Fibroblast of villous mesenchyme (primary cell): ENCODE measurements at places on chromosomes 13 and 19.
A peak's percentile ranks its signal among the peaks of the same experiment; 100 is the strongest.

DNA sequence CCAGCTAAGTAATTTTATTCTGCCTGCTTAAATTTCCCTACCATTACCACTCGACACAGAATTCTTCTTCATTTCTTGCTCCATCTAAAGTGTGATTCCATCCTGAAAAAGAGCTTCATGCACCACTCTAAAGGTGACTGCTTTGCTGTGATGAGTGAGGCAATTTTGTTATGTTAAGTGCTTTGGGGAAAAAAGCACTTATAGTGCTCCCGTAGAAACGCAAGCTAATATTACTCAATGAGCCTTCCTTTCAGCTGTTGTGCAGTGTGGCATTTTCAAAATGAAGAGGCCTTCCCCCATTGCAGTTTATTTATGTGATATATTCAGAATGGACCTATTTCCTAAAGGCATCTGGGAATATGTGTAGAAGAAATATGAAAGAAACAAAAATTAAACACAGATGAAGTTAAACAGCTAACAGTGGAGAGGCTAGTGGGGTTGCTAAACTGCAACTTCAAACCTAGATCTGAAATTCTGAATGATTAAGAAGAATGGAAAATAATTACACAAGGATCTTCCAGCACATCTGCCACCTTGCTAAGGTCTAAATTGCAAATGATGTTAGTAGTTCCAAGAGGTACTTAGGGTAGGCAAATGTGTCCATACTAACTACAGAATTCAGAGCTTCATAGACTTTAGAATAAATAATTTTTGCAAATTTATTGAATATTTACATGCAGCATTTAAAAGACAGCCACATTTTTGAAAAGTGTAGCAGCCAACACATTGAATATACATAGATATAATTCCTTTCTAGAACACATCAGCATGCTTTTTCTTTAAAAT is 211.7 kb downstream of the DCT start:
- DNase-seq = no peak

DNA sequence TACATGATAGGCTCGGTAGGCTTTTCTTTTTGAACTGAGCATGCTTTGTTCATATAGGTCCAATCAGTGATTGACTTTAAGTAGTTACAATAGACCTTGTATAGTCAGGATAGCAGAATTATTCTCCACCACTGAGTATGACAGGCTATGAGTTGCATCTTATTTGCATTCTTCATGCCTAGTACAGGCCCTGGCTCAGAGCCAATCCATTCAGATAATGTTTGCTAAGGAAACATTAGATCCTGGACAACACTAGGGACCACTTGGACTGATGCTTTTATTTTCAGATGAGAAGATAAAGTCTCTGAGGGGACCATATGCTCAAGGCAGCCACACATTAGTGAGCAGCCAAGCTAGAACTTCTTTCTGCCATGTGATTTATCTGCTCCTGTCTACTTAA is 133.9 kb downstream of the KL start:
- DNase-seq = peak; percentile 71

- DNase-seq = no peak
Measured at GRCh38 chr13:23950736-23951510, 53.6 kb upstream of the C1QTNF9B start.

- no peak for DNase-seq
Measured at GRCh38 chr19:45601524-45602374, at the start of gene GPR4. Gene GPR4, minus strand, starts transcription at chr19:45602212. Its CDS starts 10,346 bp downstream, at chr19:45591866.

DNA sequence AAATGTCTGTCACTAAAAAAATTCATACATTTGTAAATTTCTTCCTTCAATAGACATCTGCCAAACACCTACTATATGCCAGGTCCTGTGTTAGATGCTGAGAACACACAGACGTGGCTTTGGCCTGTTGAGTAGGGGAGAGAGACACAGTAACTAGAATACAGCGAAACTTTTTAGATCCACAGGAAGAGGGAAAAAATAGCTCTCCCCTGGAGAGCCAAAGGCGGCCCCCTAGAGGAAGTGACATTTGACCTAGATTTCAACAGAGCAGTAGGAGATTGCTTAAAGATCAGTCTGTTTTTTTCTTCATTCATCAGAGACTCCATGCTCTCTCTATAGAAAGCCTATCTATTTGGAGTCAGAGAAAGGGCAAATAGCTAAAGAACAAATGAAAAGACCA is 11.3 kb downstream of the LCP1 start:
- DNase-seq = peak; percentile 24

DNA sequence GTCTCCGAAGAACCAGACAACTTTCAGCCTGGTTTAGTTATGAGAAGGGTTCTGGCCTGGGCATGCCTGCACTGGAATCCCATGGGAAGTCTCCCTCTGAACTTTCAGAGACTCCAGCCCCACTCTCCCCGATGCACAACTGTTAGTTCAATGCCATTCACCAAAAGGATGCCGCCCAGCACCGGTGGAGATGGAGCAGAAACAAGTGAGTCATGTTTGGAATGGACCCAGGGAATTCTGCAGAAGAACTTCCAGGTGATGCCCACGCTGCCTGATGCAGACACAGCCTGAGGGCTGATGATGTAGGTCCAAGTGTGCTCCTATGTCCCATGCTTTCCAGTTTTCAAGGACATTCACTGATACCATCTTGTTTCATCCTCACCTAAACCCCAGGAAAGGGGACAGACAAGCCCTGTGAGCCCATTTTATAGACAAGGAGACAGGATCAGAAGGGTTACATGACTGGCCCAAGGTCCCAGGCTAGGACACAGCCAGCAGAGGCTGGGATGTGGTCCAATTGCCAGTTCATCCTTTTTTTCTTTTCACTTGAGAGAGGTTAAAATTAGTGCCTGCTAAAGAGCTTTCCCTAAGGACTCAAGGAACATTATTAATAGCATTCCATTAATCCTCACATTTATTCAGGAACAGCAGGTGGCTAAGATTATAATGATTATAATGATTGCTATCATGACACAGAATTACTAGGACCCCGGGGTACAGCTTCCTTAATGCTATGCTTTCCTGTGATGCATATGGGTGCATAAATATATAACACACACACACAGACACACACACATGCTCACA is 39.5 kb downstream of the SIAH3 start:
- DNase-seq = no peak

- DNase-seq = no peak
Measured at GRCh38 chr19:10243606-10244005, 8.4 kb upstream of the MRPL4 start.

DNA sequence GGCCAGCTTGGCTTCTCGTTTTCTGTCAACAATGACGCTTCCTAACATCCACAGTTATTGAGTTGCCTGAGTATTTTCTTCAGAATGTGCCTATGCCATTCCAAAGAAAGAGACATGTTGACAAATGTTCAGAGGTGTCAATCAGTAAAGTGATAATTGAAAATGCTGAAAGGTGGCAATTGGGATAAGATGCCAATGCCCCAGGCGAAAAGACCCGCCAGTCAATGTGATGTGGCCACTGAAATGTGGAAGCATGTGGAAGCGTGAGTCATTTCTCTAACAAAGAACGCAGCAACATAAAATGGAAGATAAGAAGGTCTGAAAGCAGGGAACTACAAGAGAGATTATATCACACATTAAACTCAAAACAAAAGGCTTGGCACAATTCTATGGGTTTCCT is 882.2 kb upstream of the SLC10A2 start:
- DNase-seq = no peak

GRCh38 chr19:48915757-48916156 is 15.6 kb downstream of the NUCB1 start:
- no peak for DNase-seq

GRCh38 chr19:10505583-10506229 is 2.5 kb upstream of the KEAP1 start:
- peak; percentile 74 for DNase-seq

DNA sequence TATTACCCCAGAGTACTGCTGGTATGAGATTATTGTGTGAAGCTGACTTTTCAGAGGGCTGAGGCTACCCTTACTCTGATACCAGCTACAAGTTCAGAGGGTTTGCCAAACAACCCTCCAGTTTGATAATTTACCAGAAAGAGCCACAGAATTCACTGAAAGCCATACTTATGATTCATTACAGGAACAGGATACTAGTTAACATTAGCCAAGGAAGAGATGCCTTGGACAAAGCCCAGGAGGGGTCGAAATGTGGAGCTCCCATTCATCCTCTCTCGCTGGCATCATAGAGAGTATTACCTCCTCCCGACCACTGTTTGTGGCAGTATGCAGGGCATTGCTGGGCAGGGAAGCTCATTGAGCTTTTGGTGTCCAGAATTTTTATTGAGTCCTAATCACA is 364.3 kb downstream of the KCNRG start:
- DNase-seq = no peak

DNA sequence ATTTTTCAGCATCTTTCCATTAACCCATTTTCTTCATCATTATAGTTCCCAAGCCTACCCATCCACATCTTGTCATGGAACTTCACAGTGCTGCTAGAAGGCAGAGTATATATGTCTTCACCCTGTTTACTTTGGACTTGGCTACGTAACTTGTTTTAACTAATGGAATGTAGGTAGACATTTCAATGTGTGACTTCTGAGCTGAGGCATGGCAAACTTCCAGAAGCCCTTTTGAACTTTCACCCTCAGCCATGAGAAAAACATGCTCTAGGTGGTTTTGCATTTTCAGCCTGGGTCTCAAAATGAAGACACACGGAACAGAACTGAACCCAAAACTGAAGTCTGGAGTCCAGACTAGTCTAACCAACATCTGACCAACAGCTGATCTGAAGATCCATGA is 3.2 kb downstream of the TEX30 start:
- DNase-seq = no peak

DNA sequence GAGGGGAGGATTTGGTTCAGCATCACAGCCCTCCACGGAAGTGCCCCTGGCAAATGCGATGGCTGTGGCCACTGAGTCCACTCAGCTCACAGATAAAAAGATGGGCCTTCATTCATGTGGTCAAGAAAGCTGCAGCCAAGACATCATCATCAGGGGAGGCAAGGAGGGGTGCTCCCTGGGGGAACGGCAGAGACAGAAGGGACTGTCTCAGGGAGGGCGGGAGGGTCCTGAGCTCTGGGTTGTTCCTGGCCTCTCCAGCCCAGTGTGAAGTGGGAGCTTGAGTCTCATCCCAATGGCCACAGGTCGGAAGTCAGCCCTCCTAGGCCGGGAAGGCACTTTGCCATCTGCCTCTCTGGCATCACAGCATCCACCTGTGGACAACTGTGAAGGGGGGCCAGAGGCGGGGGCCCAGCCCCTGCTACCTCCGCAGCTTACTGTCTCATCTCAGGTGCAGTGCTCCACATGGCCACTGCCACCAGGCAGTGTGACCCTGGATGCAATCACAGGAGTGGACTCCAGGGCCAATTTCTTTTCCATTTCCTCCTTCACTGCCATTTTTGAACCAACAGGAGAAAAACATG is 137.8 kb upstream of the SOX1 start:
- DNase-seq = no peak

GRCh38 chr13:113123226-113124201 is 915 bp downstream of the F10 start:
- DNase-seq = no peak

- DNase-seq = peak; percentile 99
Measured at GRCh38 chr19:40348125-40348913, at the start of the genes C19orf47 and PLD3. Gene C19orf47, minus strand, starts transcription at chr19:40348397. Its CDS starts 6,540 bp downstream, at chr19:40341857. Gene PLD3, plus strand, starts transcription at chr19:40348695. Its CDS starts 17,789 bp downstream, at chr19:40366484.

GRCh38 chr13:102312841-102313240 is 89.0 kb downstream of the FGF14 start:
- no peak for DNase-seq

- DNase-seq = peak; percentile 59
Measured at GRCh38 chr13:28499609-28500008, 4.7 kb upstream of the FLT1 start.

GRCh38 chr13:50236898-50237318 is 221.7 kb downstream of the KCNRG start:
- peak; percentile 26 for DNase-seq

DNA sequence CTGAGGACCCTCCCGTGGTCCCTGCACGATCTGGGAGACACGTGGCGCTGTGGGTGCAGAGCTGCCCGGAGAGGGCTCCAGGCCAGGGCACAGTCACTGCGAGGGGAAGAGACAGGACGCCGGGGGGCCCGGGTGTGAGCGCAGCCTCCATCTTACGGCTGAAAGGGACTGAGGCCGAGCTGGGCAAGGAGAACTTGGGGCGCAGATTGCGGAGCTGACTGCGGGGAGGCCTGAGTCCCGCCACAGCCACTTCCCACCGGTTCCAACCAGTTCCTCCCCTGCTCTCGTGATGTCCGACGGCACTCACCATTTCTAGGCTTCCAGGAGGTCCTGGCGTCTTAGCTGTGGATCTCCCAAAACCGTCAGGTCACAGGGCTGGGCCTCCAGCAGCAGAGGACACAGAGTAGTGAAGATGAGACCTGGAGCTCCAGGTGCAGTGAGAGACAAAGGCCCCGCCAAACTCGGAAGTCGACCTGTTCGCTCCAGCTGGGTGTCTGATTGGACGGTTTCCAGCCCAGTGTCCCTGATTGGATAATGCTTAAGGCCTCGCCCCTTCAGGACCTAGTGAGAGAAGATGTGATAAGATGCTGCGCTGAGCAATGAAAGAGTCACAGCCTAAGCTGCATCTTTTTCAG is 4.8 kb upstream of the ZNF253 start:
- no peak for DNase-seq

DNA sequence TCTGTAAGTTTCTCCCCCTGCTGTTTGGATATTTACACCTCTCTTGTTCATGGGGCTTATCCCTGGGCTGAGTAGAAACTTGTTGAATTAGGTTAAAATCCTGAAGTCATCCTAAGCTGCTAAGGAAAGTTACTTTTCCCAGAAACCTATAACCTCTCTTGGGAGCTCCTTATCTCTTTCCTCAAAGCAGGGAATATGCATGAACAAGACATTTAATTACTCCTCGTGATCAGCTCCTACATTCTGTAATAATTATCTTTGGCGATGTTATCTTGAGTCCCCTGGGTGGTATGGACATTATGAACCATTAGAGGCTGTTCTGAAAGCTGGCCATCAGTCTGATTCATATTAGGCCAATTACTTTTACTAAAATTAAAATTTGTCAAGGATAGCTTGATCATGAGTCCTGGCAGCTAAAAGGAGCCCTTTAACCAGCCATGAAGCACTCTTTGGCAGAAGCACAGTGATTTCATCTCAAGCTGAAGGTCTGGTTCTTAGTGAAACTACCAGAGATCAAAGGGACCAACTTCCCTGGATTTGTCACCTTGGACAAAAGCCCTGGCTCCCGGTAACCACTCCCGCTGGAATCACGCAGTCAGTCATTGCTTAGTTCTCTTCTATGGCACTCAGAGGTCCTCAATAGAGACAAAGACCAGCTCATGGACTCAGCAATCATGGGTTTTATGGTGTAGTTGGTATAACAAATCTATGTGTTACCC is 811.8 kb downstream of the UQCRFS1 start:
- DNase-seq = no peak

- peak; percentile 15 for DNase-seq
Measured at GRCh38 chr19:5691822-5692722, 2.0 kb downstream of the RPL36 start.

- peak; percentile 29 for DNase-seq
Measured at GRCh38 chr19:35142606-35143230, 337 bp upstream of the FXYD7 start.

- no peak for DNase-seq
Measured at GRCh38 chr19:49556412-49557398, 23.7 kb downstream of the NOSIP start.
